ENCODE measurements at places on chromosomes 4 and X. TPM values are rescaled to one million over a fixed set of nuclear protein-coding genes. Genes with fewer than 3 reads are reported as not detected.

The OTC gene
- total RNA-seq: not detected

- DNase-seq: no peak
Observed at GRCh38 chr4:153521999-153522801, 56.0 kb downstream of the TMEM131L start.

The SOWAHD gene
- not detected for total RNA-seq

DNA sequence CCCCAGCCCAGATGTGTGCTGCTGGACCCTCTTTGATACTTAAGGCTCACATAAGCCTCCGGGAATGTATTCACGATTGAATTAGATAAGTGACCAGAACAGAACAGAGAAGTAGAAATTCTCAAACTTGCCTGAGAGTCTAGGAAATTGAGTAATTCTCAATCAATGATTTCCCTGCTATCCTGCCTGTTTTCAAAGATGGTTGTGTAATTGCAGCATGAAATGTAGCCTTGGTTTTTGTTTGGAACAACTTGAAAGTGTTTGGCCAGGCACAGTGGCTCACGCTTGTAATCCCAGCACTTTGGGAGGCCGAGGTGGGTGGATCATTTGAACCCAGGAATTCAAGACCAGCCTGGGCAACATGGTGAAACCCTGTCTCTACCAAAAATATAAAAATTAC lies 41.2 kb downstream of the TNIP2 start:
- DNase-seq: no peak

DNA sequence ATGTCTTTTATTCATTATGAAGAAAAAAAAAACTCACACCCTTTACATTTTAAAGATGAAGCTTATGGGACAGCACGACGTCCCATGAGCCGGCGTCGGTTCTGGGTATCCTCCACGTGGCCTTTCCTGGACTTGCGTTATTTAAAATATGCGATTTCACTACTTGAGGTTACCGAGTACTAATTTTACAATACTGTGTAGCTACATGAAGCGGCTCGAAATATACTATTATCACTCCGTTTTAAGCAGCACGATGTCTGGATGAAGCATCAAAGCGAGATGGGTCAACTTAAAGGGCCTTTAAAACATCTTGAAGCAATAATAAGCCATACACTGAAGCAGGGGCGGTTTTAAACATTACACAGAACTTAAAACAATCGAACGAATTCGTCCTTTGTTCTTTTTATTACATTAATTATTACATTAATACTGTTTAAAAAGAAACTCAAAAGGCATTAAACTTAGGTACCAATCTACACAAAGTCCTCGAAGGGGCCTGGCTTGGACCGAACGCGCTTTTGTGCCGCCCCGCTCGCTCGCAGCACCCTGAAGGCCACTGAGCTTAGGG lies 1.4 kb upstream of the KLF3 start:
- DNase-seq: no peak

The SPARCL1 gene
- 1,603 TPM for total RNA-seq

The ZNF157 gene
- 4.3 TPM for total RNA-seq

- DNase-seq: no peak
Observed at GRCh38 chr4:23887989-23888388, 1.9 kb downstream of the PPARGC1A start.

The ALAS2 gene
- 1.5 TPM for total RNA-seq

The PHKA2 gene
- 24.2 TPM for total RNA-seq

- no peak for DNase-seq
Observed at GRCh38 chr4:113987382-113987941, 8.0 kb upstream of the ARSJ start.

The SORCS2 gene
- 30.3 TPM for total RNA-seq

- no peak for DNase-seq
Observed at GRCh38 chrX:110374559-110374958, 15.9 kb downstream of the RTL9 start.

GRCh38 chr4:105122350-105122749 lies 24.3 kb upstream of the TET2 start:
- no peak for DNase-seq
